Naive B cell (primary cell): ENCODE measurements at places on chromosomes 7 and 10. TPM values are rescaled to one million over a fixed set of nuclear protein-coding genes. Genes with fewer than 3 reads are reported as not detected.

The SYT15 gene
- polyA plus RNA-seq: 0.06 TPM

The CPA2 gene
- not detected for polyA plus RNA-seq

The SPDYE9 gene
- 0.25 TPM for polyA plus RNA-seq

The RTKN2 gene
- 0.04 TPM for polyA plus RNA-seq

The ADARB2 gene
- polyA plus RNA-seq: 0.12 TPM

The SPDYE2 gene
- 0.58 TPM for polyA plus RNA-seq

The DDX56 gene
- 46.6 TPM for polyA plus RNA-seq

The SFMBT2 gene
- 2.2 TPM for polyA plus RNA-seq

The ACSL5 gene
- polyA plus RNA-seq: 62.8 TPM

The LRMDA gene
- not detected for polyA plus RNA-seq

The SLC26A5 gene
- not detected for polyA plus RNA-seq

The PDK4 gene
- polyA plus RNA-seq: 1.3 TPM

The TNKS2 gene
- polyA plus RNA-seq: 27.1 TPM

The KCP gene
- polyA plus RNA-seq: 0.41 TPM

The RNF148 gene
- polyA plus RNA-seq: not detected

The LRRD1 gene
- polyA plus RNA-seq: not detected
